ENCODE measurements at places on chromosomes 5 and 9. TPM values are rescaled to one million over a fixed set of nuclear protein-coding genes. Genes with fewer than 3 reads are reported as not detected.

- peak; percentile 45 for DNase-seq
These were observed 1.1 kb downstream of the MAMDC2 start for GRCh38 chr9:70044490-70045307.

DNA sequence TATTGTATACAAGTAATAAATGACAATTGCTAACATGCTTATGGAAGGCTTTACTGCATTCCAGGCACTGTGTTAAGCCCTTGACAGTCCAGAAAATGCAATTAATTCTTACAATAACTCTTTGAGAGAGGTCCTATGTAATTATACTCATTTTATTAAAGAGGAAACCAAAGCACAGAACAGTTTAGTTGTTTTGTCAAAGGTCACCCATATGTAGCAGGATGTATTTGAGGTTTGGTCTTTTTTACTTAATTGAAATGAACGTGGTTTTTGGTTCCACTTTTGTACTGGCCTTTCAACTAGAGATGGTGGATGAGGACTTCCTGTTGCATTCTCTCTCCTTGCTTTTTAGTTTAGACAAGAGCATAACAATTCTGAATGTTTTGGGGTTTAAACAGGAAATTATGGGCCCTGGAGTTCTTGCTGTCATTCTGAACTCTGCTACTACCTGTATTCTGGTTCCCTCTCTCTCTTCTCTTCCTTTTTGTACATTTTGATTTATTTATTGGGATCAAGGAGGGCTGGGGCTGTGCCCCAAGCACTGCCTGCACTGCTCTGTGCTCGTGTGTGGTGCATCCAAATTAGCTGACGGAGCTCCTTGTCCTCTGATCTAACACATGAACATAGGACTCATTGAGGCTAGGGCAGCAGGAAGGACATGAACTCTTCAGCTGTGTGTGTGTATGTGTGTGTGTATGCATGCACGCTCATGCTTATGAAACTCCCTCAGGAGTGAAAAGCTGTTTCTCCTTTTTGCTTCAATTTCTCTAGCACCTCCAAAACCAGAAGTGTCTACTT lies 47.4 kb downstream of the SLC28A3 start:
- no peak for DNase-seq

GRCh38 chr9:121185178-121185745 lies 16.4 kb downstream of the RAB14 start:
- DNase-seq = no peak

GRCh38 chr5:135986401-135986800 lies 31.6 kb upstream of the LECT2 start:
- DNase-seq = no peak

GRCh38 chr9:137453643-137454081 lies 5.5 kb downstream of the NSMF start:
- DNase-seq = peak; percentile 75

DNA sequence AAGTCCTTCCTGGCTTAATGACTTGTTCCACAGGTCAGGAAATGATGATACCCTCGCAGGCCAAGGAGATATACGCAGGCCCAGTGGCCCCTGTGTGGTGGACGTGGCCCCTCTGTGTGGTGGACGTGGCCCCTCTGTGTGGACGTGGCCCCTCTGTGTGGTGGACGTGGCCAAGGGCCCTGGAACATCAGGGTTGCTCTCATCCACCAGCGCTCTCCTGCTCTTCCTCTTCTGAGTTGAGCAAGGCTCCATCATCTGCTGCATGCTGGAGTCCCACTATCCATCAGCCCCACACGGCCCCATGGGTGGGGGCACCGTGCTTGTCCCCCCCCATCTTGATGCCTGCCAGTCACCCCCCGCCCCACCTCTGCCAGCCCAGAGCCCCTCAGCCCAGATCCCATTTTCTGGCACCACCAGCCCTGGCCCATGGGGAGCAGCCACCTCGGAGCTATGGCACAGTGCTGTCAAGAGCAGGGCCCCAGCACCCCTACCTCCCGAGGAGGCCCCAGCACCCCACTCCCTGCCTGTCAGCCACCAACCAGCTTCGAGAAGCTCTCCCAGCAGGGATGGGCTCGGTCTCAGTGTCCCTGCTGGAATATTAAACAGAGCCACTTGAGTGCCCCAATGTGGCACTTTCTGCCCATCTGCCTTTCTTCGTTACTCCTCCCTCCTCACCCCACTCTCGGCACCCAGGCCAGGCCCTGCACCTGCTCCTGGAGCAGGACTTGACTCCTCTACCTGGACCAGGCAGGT lies 8.1 kb downstream of the LRRC14B start:
- no peak for DNase-seq

- DNase-seq = no peak
These were observed 5.6 kb downstream of the FAXDC2 start for GRCh38 chr5:154844809-154845208.

DNA sequence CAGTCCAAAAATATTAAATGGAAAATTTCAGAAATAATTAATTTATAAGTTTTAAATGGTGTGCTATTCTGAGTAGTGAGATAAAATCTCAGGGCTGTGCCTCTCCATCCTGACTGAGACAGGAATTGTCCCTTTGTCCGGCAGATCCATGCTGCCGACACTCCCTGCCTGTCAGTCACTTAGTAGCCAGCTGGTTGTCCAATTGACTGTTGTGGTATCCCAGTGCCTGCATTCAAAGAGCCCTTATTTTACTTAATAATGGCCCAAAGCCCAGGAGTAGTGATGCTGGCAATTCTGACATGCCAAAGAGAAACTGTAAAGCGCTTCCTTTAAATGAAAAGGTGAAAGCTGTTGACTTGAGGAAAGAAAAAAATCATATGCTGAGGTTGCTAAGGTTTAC lies 157.5 kb downstream of the ENC1 start:
- DNase-seq = no peak

GRCh38 chr9:132828201-132828770 lies 49.8 kb downstream of the AK8 start:
- no peak for DNase-seq

- DNase-seq = no peak
These were observed 4.9 kb upstream of the F2R start for GRCh38 chr5:76710991-76711390.

- DNase-seq = no peak
These were observed 89.1 kb upstream of the SLC30A5 start for GRCh38 chr5:69004676-69005075.

GRCh38 chr9:114662081-114662989 lies 4.7 kb upstream of the TEX53 start:
- DNase-seq = no peak

DNA sequence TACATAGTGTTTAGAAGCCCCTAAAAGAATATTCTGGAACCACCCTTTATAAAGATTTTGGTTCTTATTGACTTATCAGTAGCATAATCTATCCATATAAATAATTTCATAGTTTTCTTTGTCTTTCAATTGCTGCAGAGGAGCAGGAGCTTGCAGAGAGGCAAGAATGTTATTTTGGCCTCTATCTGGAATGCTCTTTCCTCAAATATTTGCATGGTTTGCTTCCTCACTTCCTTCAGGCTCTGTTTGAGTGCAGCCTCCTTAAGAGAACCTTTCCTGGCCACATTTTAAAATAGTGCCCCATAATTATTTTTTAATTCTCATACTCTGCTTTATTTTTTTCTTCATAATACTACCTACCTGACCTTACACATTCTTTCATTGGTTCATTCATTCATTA lies 1.5 kb downstream of the C5 start:
- DNase-seq = no peak

DNA sequence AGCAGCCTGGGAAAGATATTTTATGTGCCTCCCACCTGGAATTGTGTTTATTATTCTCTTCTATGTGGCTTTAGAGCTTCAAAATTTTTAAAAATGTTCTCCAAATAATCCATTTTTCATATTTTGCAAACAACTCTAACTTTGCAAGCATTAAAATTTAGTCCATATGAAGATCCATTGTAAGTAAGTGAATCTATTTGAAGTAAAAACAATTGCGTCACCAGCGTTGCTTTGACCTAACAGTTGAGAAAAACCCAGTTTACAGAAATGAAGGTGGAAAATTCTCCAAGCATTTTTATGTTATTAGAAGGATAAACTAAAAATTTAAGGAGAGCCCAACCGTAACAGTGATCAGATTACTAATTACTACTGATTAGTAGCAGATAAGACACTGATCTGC lies 38.9 kb upstream of the TLX3 start:
- no peak for DNase-seq

DNA sequence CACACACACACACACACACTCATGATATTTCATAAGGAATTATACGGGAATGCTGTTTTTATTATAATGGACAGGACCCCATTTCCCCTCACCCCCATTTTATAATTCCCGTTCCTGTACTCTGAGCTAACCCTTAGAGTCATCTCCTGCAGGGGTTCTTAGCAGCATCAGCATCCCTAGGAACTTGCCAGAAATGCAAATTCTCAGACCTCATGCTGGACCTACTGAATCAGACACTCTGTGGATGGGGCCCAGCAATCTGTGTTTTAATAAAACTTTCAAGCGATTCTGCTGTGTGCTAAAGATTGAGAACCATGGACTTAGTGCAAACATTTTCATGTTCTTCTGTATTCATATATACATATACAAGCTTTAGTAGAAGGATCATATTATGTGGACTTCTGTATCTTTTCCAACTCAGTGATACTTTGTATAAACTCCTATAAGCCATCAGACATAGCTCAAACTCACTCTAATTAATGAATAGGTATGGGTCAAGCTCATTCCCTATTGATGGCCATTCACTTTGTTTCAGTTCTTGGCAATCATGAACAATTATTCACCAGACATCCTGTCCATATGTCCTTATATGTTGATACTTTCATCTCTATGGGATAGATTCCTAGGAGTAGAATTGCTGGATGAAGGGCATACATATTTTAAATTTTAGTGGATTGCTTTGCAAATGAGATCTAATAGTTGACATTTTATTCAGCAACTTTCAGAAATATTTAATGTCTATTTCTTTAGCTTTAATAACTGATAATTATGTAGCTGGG lies 65.5 kb downstream of the ARHGEF28 start:
- no peak for DNase-seq

DNA sequence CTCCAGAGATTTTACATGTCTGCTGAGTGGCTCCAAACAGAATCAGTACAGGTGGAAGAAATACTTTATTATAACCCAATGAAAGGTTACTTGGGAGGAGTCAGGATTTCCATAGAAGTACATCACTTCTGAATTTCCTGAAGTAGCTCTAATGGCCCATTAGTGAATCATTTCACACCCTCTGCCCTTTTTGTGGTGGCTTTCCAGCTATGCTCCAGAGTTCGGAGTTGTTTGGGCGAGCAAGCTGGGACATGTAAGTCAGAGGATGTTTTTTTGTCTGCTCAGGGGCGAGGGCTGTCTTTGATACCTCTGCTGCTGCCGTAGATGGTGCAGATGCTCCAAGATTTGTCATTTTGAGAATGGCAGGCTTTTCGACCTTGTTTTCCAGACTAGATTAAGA lies 226.1 kb downstream of the GOLPH3 start:
- no peak for DNase-seq

DNA sequence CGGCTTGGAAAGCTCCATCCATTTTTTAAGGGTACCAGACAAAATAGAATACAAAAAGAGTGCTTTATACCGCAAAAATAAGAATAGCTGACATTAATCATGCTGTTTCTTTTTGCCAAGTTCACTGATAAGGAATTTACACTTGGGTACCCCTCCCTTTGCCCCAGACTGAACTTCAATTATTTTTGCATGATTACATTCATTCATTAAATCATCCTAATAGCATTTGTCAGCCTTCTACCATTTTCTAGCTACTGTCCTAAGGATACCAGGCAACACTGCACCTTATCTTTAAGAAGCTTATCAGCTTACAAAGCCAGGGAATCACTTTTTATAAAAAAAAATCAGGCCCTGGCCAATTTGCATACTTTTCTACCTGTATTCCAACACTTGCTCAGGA lies 48.4 kb downstream of the YIPF5 start:
- no peak for DNase-seq

DNA sequence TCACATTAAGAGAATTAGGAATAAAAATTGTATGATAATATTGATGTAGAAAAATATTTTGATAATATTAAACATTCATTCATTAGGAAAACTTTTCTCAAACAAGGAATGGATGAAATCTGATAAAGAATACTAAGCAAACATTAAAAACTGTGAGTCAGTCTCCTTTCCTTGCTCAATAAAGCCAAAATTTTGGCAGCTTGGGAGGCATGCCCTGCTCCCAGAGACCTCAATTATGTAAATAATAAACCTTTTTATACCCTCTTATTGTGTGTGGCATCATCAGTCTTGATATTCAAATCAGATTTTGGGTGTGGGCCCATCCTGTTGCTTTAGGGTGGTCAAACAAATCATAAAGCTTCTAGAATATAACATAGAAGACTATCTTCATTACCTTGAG lies 36.6 kb upstream of the CCL21 start:
- no peak for DNase-seq

DNA sequence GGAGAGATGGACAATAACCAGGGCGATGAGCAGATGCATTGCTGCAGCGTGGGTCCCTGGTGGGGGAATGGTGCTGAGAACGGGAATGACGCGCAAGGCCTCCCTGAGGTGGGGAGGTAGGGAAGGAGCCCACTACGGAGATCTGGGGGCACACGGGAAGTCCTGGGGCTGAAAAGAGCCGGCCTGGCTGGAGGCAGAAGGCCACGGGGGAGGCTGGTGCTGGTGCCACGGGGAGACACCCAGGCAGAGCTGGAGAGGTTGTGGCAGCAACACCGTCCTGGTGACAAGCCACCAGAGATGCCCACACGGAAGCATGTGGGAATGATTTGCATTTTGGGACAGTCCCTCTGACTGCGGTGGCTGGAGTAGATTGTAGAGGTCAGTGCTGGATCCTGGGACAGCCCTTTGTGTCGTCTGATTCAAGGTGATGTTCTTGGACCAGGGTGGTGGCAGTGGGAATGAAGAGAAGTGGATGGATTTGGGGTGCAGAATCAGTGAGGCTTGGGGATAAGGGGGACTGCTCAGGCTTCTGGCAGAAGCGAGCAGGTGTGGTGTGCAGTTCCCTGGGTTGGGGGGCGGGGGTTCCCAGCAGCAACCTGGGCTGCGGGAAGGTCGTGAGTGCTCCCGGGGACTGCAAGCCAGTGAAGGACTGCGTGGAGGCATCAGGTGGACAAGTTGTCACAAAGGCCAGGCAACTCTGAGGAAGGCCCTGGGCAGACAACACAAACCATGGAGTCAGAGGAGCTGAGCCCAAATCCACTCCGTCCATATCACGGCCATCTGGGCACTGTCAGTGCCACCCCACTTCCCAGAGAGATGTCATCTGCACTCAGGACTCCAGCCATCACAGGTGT lies 25.2 kb upstream of the CNOT6 start:
- no peak for DNase-seq

DNA sequence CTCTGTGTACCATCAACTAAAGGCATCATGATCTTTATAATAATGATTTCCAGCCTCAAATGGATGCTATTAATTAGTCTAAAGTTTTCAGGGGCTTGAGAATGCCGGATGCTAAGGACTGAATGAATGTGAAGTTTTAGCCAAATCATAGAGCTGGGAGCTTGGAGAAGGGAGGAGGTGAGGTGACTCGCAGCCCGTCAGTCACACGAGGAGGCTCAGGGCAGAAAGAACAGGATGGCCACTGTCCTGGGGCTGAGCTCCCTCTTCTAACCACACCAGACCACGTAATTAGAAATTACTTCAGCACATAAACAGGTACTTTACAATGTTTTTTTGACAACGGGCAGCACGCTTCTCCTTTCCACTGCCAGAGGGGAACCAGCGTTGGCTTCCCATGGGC lies 222.6 kb downstream of the NPR3 start:
- DNase-seq = no peak

The TSSK1B gene
- total RNA-seq = not detected

The C7 gene
- total RNA-seq = 199 TPM

The MOB3B gene
- 1.7 TPM for total RNA-seq

The SPINK6 gene
- total RNA-seq = not detected

The DHX29 gene
- total RNA-seq = 20.7 TPM

The ENHO gene
- 0.40 TPM for total RNA-seq

The BHMT2 gene
- 5.3 TPM for total RNA-seq

The PPP3R2 gene
- total RNA-seq = not detected

The SEMA5A gene
- 25.3 TPM for total RNA-seq
